ENCODE measurements at places on chromosomes 11 and 22.

DNA sequence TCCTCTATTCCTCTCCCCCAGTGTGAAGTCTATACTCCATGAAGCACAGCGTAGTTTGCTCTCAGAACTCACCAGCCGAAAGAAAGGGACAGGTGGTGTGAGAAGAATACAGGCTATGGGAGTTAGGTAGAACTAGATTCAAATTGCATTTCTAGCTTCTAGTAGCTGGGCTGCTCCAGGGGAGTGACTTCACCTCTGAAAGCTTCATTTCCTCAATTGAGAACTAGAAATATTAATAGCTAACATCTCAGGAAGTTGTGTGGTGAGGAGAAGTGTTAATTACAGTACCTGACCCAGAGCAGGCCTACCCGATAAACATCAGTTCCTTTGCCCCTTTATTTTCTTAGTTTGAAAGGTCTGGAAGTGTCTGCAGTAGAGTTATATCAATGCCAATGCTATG, 484.7 kb upstream of the TENM4 start:
- no peak for DNase-seq

GRCh38 chr11:73154178-73154577, 12.1 kb upstream of the FCHSD2 start:
- peak; percentile 73 for DNase-seq

DNA sequence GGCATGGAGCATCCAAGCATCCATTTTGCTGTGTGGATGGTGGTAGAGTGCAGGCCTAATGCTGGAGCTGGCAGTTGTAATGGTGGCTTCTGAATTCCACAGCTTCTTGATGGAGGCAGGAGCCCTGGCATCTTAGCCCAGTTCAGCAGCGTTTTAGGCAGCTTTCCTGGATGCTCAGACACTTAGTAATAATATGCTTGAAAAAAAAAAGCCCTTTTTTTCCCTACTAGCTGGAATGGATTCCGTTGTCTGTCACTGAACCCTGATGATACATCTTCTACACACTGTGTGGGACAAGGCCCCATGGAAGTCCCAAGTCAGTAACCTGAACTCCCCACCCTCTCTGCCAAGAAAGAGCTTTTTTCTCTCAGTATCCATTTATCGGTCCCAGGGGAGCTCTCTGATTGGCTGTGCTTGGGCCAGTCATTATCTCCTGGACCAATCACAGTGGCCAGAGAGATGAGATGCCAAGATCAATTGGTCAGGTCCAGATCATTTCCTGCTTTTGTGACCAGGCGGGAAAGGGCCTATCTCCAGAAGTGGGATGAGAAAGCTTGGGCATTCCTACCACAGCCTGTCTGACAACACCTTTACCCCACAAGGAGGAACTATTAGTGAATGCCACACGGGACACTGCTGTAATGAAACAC, 34.2 kb downstream of the MCM5 start:
- DNase-seq = no peak

GRCh38 chr11:15602785-15603567, 488.3 kb downstream of the INSC start:
- DNase-seq = no peak

DNA sequence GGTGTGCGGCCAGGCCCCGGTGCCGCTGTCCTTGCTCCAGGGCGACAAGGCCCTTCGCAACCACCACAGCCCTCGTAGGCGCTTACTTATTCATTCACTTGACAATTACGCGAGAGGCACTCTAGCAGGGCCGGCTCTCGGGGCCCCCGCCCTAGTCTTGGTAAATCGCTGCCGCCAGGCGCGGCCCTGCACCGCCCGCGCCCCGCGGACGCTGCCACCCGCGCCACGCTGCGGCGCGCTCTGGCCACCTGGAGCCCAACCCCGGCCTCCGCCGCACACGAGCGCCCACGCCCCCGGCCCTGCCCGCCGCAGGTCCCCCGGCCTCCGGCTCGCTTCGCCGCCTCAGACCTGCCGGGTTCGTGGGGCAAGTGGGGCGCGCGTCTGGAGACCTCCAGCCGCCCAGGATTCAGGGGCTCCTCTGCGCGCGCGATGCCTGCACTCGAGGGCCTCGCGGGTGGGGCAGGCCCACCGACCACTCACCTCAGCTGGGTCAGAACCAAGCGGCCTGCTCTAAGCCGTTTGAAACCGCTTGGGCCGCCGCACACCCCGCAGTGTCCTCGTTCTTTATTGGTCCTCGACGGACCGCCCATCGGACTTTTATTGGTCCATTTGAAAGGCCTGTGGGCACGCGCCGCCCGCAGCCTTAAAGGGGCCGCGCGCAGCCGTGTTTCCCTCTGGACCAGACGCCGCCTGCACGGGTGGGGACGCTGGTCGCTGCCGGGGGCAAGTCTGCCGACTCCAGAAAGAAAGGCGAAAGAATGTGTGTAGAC, at the start of gene CKAP5:
TSS of gene CKAP5 (minus strand) at position 541 of the 770 bp plus-strand sequence. CDS start 25,049 bp downstream, outside the sequence.
- peak; percentile 79 for DNase-seq

DNA sequence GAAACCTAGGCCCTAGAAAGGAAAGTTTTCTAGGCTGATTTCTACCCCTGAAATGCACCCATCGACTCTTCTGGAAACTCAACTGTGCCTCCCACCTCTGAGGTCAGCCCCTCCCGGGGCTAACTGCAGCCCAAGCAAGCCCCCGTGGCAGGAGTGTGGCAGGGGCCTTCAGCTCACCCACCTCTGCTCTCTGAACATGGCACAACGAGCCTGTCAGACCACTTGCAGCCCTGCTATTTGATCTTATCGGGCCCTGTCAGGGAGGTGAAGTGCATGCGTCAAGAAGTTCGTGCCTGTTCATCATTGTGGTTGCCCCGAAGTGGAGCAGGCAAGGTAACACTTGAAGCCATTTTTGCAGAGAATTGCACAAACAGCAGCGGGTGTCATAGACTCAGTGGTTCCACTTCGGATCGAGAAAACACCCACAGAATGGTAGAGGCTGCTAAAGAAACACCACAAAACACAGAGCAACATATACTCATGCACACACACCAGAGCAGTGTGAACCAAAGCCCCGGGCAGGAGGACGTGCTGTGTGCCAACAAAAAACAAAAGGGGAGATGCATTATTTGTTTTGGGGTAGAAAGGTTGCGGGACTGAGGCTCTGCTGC, 262.7 kb downstream of the ETS1 start:
- peak; percentile 72 for DNase-seq

DNA sequence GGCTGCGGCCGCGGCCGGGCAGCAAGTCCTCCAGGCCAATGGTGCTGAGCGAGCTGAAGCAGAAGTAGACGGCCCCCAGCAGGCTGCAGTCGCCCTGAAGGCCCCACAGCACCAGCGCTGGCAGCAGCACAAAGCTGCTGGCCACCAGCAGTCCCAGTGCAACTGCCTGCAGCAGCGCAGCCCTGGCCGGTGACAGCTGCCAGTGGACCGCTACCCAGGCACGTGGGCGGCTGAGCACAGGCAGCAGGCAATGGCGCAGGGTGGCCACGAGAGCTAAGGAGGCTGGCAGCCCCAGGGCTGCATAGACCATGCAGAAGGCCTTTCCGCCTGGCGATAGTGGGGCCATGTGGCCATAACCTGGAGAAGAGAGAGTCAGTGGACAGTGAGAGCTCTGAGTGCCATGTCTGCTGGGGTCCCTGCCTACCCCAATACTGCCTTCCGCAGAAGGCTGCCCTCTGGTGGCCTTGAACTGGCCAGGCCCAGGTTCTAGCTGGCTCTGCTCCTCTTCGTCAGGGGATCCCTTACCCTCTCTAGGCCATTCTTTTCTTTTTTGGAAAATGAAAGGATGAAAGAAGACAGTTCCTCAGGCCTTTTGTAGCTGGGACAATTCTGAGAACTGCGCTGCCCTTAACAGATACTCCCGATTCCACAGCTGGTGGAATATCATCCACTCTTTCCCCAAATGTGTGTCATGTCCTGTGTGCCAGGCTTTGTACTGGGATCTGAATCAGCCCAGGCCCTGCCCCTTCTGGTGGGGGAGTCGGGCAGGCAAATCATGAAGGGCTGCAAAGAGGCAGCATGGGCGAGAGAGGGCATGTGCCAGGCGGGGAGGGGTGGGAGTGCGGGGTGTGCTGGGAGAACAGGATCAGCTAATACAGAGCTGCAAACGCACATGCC, 1.8 kb downstream of the KCNK7 start:
- no peak for DNase-seq

GRCh38 chr11:77287615-77288273, 13.7 kb downstream of the GDPD4 start:
- DNase-seq = no peak

DNA sequence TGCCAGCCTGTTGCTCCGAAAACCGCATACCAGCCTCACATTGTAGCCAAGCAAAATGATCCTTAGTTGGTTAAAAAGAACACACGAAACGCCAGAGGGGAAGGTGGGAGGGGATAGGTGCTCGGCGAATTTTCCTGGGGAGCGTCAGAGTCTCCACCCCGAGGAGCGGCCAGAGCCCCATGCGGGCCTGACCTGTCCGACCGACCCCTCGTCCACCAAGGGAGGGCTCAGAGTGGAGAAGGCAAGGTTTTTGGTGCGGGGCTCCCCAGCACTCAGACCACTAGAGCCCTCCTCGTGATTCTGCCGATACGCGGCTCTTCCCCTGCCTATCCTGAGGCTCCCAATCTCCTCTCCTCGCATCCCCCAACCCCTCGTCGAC, 39.6 kb downstream of the DIXDC1 start:
- DNase-seq = no peak

DNA sequence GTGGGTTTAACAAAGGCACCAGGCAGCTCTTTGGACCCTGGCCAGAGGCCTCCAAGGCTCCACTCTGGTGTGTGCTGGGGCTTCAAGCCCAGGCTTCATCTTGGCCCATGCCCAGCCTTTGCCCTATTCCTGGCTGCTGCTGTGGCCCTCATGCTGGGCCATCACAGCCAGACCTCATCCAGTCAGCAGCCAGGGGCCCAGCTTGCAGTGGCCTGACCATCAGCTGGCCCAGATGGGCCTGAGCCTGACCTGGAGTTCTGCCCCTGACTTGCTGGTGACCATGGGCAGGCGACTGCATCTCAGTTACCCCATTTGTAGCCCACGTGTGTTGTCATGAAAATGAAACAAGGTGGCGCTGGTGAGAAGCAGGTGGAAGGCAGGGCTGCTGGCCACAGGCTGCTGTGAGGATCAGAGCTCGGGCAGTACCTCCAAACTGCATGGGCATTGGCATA, 76.1 kb downstream of the MED15 start:
- no peak for DNase-seq

- no peak for DNase-seq
Measured at GRCh38 chr11:126484266-126484665, 128.8 kb downstream of the ST3GAL4 start.

- no peak for DNase-seq
Measured at GRCh38 chr22:37967147-37967546, 13.6 kb downstream of the POLR2F start.

- DNase-seq = no peak
Measured at GRCh38 chr11:33802194-33802950, 28.1 kb upstream of the FBXO3 start.

GRCh38 chr11:45215098-45215865, 68.8 kb downstream of the PRDM11 start:
- no peak for DNase-seq

DNA sequence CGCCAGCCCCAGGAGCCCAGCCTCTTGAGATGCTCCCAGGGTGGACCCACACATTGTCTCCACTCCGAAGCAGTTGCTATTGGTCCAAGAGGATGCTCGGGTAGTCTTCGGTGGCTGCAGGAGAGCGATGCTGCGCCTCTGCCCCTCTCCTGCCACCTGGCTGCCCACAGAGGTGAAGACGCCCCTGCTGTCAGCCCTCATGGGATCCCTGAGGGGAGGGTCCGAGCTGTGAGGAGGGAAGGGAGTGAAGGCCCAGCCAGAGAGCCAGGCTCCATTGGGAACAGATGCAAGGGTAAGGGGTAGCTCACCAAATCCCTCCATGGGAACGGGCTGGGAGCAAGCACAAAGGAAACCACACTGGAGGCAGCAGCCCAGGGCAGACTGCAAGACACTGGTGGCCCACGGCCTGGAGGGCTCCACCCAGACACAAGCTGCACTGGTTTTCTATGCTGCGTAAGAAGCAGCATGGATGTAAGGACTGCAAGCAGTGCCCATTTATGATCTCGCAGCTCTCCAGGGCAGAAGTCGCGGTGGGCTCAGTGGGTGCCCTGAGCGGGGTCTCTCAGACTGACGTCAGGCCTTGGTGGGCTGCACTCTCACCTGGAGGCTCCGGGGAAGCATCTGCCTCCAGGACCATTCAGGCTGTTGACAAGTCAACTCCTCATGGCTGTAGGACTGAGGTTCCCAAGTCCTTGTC, 15.7 kb downstream of the TSPAN32 start:
- no peak for DNase-seq

GRCh38 chr11:116986521-116987105, 111.6 kb downstream of the SIK3 start:
- DNase-seq = no peak

GRCh38 chr11:614623-615503, 887 bp downstream of the IRF7 start:
- no peak for DNase-seq

GRCh38 chr11:75388386-75389275, 10.7 kb upstream of the RPS3 start:
- peak; percentile 41 for DNase-seq

DNA sequence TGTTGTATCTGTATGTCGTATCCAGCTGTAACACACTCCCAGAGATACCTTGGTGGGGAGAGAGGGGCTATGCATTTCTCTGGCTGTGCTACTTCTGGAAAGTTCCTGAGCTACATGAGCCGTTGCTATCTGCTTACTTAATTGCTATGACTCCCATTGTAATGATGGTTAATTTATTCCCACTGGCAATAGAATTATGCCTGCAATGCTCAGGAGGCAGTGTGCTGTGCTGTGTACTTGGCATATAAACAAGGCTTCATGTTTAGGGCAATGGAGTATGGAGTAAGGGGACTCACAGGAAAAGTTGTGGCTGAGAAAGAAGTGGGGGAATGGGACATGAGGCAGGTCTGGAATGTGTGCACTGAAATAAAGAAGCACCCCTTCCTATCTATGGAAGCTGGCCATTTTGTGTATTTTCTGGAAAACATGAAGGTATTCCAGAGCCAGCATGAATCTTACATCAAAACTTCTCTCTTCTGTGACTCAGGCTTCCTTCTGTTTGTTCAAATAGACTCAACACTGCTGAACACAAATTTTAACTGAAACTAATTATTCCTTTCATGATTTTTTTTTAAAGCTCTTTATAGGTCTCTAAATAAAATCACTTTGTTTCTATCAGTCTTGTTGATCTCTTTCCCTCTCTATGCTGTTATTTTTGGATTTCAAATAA, 40.6 kb downstream of the CD44 start:
- no peak for DNase-seq

DNA sequence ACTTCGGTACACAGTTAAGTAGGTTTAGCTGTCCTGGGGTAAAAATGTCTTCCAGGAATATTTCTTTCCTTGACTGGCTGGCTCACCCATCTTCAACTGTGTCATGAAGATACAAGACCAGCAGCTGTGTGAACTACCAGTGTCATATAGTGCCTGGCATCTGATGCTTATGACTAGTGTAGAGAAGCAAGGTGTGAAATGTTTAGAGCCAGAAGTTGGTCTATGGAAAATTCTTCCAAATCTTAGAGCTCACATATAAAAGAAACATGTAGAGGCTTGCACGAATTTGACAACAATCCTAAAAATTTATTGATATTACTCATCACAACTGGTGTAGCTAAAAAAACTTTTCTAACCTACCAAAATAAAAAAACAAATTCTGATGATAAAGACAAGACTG, 54.4 kb downstream of the ARL14EP start:
- DNase-seq = no peak

GRCh38 chr11:71986131-71986530, 12.6 kb upstream of the IL18BP start:
- DNase-seq = no peak

- DNase-seq = no peak
Measured at GRCh38 chr11:9138612-9139579, 47.5 kb upstream of the SCUBE2 start.

Measured in T-helper 2 cell (primary cell).